ENCODE measurements at places on chromosomes 2 and 18.

DNA sequence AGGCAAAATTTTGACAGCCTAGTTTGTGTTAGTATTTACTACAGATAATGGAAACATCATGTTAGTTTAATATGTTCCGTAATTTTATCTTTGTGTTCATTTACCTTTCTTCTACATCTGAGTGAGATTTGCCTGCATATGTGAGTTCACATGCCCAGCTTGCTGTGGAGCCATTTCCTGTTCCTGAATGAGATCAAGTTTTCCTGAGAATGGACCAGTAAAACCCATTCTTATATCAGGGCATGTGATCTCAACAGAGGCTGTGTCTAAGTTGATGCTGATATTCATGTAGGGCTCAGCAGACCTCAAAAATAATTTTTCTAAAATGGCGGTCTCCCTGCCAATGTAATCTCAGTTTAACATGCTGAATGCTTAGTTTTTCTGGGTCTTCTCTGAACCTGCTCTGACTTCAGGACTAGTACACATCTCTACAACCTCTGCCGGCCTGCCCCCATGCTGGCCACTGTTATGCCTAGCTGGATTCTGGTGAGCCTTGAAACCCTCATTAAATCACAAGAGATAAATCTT is 1.0 kb downstream of the IL1A start:
- DNase-seq = no peak

DNA sequence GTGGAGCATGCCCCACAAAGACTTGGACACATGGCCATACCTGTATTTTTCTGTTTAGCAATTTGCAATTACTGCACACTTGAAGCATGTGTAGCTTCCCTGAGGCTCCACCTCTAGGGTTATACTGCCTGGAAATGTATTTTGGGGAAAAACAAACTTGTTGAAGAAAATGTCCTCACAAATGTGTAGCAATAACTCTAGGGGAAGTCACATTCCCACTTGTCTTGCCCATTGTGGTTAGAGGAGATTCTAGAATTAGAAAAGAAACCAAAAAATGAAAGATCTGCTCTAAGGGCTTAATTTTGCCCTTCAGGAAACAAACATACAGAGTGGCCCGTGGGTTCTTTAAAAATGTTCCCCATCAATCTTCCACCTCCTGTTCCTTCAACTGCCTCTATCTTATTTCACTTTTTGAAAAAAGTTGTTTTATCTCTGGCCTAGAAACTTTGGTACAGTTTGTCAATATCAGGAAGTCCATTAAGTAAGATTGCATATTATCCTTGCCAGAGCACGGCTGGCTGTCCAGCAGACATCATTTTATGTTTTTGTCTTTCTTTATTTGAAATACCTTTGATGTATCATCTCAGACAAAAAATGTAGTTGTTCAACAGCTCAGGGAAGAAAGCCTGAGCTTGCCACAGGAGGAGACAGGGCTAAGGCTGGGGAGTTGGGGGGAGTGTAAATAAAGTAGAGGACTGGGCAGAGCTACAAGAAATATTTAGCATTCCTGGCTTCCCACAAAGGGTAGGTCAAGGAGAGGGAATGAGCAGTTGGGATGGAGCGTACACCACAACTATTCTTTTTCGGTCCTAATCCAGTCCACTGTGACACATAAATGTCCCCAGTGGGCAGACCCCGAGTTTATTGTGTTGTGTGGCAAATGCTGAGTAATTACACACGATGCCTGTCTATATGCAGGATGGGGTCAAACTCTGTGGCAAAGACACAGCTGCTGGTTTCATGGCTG is 96.8 kb upstream of the CDC42EP3 start:
- DNase-seq = peak; percentile 98

- DNase-seq = no peak
These were observed 50.4 kb downstream of the PKP4 start for GRCh38 chr2:158507141-158507540.

- DNase-seq = no peak
These were observed 65.2 kb downstream of the RBBP8 start for GRCh38 chr18:22998344-22998743.

- DNase-seq = no peak
These were observed 11.0 kb upstream of the DCDC2C start for GRCh38 chr2:3692375-3692774.

- DNase-seq = peak; percentile 39
These were observed 4.5 kb downstream of the FKBP7 start for GRCh38 chr2:178473931-178474330.

- DNase-seq = no peak
These were observed 638.8 kb upstream of the VRK2 start for GRCh38 chr2:57407772-57408201.

DNA sequence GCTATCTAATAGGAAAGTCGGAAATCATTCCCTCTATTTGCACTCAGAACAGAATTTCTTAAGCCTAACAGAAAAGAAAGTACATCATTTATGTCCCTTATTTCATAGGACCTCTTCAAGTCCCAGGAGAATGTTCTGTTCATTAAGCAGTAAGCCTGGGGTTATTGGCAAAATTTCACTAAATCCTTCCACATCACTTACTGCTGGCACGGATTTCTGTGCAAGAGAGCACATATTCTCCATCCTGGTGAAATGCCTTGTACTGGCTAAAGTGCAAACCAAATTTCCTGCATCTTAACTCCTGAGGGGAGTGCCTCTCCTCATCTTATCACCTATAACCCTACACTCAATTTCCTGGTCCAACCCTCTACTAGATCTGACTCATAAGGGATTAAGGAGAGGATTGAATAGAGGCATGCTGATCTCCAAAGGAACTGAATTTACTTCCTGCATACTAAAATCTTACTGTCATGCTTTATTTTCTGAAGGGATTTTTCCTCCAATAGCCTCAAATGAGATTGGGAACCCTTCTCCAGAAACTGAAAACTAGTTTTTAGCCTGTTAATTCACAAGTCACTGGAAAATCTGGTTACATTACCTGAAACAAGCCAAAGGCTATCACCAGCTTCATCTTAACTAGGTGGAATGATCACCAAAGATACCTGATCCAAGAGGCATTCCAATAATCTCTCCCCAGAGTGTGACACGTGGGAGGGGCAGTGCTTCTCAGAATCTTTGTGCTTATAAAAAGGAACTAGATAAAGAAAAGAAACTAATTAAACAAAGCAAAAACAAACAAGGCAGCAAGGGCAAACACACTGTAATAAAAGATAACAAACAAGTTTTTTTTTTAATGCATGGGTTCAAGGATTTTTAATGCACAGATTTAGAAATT is 311.1 kb downstream of the NR4A2 start:
- DNase-seq = no peak

DNA sequence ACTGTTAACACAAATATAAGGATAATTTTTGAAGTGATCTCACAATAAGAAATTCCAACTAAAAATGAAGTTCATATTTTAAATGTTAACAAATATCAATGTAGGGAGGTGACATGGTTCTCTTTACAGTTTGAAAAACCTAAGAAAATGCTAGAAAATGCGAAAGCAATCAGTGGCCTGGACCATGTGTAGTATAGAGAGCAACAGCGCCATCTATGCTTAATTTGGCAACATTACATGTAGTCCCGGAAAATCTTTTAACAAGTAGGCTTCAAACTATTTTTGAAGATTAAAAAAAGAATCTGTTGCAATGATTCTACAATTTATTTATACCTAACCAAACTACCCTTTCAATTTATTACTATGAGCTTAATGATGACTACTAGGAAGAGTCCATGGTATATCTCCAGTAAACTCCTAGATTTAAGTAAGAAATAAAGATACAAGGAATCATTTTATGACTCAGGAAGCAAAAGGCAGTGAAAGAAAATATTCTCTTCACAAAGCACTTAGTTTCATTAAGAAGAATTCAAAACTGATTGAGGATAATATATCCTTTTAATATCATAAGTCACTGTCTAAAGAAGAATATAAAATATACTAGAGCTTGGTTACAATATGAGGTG is 33.3 kb downstream of the NDUFA10 start:
- DNase-seq = peak; percentile 49

DNA sequence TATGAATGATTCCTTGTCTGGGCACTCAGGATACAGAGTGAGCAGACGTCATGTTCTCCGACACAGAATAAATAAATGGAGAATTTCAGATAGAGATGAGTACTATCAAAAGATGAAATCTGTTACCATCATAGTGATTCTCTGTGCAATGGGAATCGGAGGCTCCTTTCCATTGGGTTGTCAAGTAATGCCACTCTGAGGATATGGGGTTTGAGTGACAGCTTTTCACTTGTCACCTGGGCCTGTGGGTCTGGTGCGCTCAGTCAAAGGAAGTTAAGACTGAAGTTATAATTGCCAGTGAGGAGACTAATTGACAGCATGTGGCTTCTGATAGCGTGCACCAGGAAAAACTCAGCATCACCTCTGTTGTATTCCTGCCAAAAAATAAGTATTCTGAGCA is 387.2 kb downstream of the SOX11 start:
- no peak for DNase-seq

DNA sequence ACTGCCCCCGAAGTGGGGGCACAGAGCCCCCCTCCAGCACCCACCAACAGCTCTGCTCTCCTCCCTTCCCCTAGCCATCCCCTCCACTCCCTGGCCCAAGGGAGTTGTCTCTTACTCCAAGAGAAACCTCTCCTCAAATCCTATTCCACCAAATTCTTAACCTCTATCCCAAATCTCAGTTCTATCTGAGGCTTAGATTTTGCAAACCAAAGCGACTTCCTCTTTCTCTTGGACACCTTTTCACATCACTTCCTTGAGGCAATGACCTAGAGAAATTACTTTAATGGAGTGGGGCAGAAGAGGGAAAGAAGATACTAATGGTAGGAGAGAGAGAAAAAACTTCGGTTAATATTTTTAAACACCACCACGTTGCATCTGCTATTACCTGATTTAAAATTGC is 167.2 kb downstream of the SS18 start:
- DNase-seq = no peak

DNA sequence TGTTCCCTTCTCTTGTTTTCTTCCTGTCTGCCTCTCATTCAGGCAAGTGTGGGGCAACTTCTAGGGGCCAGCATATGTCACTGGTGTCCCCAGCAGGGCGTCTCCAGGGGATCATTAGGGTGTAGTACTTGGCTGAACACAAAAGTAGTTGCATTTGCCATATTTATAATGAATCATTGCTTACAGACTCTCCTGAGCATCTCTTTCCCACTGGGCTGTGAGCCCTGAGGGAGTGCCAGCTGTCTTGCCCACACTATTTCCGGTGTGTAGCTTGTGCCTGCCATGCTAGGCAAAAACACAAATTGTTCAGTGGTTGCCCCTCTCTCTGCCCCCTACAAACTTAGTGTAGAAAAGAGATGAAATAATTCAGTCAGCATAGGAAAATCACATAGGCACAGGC is 40.8 kb upstream of the SCLY start:
- no peak for DNase-seq

DNA sequence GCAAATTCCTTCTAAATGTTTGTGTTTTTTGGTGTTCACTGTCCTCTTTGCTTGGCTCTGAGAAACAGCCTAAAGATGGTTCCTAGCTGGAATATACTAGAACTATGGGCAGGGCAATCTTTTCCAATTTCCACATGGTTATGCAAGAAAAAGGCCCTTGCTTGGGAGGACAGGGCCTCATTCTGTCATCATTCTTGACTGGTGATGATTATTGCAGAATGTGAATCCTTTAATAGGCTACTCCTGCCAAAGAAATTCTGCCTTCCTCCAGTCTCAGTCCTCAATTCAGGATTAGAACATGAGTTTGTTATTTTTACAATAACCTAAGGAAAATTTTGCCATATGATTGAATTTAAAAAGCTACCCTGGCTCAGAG is 218.7 kb downstream of the HNMT start:
- no peak for DNase-seq

DNA sequence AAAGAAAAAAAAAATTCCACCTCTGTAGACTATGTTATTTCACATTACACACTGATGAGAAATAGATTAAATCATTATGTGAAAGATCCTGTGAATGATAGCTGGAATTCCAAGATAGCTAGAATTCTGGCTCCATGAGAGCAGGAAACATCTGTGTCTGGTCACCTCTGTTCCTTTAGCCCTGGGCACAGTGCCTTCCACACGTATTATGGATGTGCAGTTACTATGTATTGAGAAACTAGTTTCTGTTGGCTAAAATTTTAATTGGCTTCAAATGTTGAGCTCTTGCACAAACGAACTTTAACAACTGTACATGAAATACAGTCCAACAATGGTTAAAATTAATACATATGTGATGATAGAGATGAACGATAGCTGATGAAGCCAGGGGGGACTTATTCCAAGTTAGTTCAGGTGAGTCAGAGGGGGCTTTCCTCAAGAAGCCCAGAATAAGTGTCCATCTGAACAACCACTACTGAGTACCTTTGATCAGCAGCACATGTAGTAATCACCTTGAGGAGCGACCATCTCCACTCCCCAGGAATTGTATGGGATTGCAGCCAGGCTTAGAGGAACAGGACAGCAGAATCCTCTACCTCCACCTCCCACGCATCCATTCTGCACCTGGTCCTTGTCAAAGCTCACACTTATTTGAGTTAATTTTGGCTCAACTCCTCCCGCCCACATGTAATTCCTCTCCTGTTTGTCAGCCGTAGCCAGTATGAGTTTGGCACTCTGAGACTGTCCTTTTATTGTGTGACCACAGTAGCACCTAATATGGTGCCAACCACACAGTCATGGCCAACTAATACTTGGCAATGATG is 68.6 kb downstream of the NABP1 start:
- DNase-seq = peak; percentile 50
